Stimulated activated CD8-positive, alpha-beta memory T cell treated with anti-CD3 and anti-CD28 coated beads, Interleukin-7, amount 100 ng/mL, for 1 hour (primary cell): ENCODE measurements at places on chromosomes 7 and 10.

DNA sequence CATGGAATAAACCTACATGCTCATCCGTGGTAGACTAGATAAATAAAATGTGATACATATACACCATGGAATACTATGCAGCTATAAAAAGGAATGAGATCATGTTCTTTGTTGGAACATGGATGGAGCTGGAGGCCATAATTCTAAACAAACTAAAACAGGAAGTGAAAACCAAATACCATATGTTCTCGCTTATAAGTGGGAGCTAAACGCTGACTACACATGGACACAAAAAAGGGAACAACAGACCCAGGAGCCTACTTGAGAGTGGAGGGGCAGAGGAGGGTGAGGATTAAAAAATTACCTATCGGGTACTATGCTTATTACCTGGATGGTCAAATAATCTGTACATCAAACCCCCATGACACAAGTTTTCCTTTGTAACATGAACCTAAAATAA lies 68.7 kb upstream of the SEC61G start:
- DNase-seq, result no peak

DNA sequence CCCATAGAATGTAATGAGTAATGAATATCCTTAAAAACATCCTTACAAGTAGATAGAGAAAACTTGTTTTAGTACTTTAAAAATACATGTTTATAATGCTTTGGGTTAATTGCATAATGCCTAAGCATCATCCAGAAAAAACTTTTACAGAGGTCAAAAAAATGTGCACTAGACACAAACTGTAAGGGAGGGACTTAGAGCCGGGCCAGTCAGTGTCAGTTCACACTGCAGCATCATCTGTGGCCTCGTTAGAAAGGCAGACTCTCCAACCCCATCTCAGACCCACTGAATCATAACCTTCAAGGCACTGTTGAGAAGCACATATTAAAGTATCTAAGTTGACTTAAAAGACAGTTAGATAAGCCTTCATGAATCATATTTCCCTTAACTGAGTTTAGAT lies 230.1 kb upstream of the PRPS1L1 start:
- DNase-seq, result no peak

DNA sequence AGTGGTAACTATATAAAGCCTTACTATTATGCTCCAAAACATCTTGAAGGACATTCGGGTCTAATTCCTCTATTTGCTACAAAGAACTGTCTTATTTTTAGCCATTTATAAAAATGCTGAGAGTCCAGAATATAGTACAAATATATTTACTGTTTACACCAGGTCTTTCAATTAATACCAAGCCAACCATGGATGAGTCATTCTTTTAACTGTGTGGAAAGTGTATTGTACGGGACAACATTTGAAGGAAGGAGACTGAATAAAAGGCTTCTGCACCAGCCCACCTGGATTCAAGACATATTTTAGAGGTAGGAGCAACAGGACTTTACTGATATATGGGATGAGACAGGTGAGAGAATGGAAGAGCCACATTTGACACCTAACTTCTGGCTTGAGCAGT lies 35.4 kb downstream of the MASTL start:
- no peak for DNase-seq

DNA sequence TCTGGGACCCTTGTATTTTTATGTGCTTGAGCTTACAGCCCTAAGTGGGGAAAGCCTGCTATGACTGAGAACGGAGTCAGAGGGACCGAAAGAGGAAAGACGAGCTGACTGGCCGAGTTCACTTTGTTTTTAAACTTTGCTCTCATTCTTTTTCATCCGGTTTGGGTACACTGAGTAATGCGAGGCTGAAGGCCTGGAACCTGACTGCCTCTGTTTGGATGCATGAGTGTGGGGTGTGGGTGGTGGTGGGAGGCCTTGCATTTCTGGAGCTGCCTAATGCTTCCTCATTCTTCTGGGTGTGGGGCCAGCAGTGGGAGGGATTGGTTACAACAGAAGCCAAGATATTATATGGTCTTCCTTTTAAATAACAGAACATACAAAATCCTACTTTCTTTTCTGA lies 155.5 kb downstream of the BUB3 start:
- DNase-seq, result no peak

DNA sequence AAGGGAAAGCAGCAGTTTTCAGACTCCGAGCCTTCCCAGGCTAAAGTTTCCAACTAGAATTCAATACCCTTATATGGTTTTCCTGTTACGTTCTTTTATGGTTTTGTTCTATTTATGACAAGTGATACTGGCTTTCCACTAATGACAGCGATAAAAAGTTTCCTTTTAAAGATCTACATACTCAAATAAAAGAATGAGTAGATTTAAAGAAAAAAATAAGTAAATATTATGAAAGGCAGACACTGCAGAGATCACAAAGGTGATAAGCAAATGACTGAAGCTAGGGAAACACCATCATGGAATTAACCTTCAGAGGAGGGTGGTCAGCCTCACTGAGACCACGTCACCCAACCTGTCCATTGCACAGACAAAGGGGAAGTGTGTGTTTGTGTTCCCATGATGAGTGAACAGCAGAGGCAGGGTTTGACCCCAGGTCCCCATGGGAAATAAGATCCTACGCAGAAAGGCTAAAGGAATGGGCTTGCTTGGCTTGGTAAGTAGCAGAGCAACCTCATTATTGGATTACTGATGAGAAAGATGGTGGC lies 4.0 kb downstream of the VSIR start:
- no peak for DNase-seq

- no peak for DNase-seq
These were observed 2.0 kb upstream of the GATA3 start for GRCh38 chr10:8052341-8052955.

DNA sequence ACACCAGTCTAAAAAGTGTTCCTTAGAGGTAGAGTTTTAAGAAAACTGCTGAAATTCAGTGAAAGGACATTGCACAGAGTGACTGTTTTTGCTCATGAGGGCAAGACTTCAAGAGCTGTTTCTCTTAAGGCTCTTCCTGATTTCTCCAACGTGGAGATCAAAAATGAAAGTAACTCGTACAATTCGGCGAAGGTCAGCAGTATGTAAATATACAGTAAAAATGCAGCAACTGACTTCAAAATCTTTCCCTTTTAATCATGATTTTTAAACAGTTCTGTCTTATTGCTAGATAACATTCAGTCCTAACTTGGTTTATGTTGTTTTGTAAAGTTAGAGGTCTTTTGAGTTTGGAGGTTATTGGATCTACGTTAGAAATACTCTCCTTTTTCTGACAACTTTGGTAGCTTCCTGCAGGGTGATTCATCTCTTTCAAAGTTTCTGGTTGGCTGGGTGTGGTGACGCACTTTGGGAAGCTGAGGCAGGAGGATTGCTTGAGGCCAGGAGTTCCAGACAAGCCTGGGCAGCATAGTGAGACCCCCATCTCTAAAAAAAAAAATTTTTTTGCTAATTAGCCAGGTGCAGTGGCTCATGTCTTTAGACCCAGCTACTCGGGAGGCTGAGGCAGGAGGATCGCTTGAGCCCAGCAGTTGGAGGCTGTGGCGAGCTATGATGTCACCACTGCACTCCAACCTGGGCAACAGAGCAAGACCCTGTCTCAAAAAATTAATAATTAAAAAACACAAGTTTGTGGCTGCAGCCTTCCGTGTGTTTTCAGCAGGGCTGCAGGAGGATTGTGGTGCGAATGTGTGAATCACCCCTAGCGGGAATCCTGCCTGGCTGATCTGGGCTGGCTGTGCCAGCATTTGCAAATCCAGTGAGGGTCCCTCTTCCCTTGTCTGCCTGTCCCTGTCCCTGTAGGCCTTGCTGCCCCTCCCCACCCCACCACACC lies 29.2 kb upstream of the AP5Z1 start:
- DNase-seq, result no peak

- DNase-seq, result no peak
These were observed 6.0 kb upstream of the SLC29A3 start for GRCh38 chr10:71312811-71313789.

DNA sequence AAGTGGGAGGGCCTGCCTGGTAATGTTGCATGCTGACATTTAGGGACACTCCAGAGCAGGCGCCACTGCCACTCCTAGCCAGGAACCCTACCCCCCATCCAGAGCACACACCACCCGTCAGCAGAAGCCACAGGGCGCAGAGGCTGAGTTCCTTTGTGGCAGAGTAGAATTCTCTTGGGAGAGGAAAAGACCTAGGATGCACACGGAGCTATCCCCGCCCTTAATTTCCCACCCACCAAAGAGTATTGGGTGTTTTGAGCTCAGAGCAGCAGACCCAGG lies 702 bp upstream of the INSYN2A start:
- DNase-seq, result no peak

GRCh38 chr7:24617957-24618616 lies 44.8 kb downstream of the PALS2 start:
- DNase-seq, result no peak

DNA sequence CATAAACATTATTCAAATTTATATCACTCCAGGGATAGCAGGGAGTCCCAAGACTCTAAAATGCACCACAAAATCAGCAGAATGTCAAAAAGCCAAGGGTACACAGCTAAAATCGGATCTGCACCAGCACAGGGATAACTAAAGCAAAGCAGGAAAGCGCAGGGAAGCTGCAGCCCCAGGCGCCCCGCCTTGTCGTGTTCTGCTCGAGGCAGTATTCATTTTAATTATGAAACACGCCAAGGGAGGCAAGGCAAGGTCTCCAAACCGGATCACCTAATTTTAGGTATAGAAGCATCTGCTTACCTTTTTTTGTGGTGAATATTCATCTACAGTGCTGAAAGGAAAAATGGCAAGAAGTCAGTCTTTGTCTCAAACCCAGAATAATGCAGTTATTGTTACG lies 199.4 kb downstream of the RAPGEF5 start:
- DNase-seq, result no peak

GRCh38 chr7:46939089-46939488 lies 642.8 kb downstream of the TNS3 start:
- no peak for DNase-seq

GRCh38 chr7:41873741-41874140 lies 170.9 kb upstream of the INHBA start:
- DNase-seq, result no peak

DNA sequence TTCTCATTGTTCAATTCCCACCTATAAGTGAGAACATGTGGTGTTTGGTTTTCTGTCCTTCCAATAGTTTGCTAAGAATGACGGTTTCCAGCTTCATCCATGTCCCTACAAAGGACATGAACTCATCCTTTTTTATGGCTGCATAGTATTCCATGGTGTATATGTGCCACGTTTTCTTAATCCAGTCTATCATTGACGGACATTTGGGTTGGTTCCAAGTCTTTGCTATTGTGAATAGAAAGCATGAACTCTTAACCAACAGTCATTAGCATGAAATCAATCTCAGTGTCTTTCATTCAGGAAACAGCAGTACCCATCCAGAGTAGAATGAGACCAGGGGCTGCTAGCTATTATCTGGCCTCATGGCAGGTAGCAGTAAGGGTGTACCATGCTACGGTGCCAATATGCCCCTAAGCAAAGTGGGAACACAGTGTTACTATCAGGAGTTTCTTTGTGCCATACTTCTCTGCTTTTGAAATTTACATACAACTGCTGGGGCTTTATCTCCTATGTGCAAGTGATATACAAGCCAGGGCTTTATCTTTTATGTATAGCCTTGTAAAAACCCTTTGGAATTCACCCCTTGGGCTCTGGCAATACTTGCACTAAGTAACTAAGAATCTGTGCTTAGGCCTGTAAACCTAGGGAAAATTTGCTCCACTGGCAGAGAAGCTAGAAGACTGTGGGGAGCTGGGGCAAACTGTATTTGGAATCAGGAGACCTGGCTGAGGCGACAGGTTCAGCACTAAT lies 5.4 kb downstream of the PON2 start:
- no peak for DNase-seq

GRCh38 chr7:48179496-48180030 lies 8.3 kb downstream of the ABCA13 start:
- no peak for DNase-seq

DNA sequence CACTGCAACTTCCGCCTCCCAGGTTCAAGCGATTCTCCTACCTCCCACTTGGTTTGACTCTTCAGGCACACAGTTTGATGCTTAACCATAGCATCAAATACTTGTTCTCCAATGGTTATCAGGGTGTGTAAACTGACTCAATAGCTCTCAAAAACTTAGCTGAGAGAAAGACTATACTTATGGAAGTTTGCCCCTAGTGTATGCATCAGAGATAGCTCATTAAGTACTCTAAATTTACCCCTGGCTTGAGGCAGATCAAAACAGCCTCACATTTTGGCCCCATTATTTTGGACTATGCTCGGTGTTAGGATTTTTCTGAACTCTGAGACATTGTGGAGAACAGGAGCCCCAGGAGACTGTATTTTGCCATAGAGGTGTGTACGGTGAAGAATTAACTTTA lies 40.8 kb upstream of the SLC35B4 start:
- DNase-seq, result no peak

DNA sequence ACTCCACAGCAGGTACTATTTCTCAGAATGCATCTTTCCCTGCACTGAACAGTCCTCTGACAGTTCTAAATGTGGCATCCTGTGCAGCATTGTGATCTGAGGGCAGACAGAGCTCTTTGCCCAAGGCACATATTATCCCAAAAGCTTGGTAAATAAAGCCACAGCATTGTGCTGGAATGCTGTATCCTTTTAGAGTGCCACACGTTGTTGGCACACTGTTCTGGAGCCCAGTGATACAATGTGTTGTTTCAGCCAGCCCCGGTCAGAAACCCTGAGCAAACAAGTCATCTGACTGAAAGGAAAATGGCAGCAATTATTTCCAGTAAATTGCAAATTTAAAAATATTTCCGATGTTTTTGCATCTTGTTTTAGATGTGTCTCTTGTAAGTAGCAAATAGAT lies 45.4 kb downstream of the NAMPT start:
- no peak for DNase-seq

GRCh38 chr7:1951159-1951536 lies 281.1 kb downstream of the ELFN1 start:
- DNase-seq, result no peak

- DNase-seq, result no peak
These were observed 26.9 kb downstream of the DNAJB9 start for GRCh38 chr7:108596560-108596959.

DNA sequence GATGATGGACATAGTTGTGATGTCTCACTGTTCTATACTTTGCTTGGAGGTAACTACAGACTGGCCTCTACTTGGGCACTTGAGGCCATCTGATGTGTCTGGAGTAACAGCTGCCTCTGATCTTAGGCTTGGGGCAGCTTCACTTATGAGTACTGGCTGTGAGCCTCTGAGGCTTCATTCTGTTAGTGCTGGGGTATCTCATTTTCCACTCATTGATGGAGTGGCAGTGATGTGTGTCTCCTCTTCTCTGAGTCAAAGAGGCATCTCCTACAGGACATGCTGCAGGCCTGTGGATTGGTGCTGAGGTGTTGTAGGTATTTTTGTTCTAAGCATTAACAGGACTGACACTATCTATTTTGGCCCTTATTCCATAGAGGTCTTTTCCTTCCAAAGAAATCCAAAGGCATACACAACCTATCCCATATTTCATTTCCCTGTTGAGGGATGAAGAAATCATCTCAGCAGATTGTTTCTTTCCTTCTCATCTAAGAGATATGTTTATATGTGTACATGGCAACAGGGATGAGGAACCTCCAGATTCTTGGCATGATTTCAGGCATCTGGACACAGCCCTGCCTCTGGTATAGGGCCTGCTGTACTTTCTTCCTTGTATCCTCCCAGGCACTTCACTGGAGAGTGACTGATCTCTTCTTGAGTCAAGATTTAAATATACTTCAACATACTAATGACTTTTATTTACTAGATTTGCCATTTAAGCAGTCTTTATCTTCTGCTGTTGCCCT lies 65.7 kb upstream of the NOBOX start:
- no peak for DNase-seq

GRCh38 chr7:11427686-11428273 lies 404.2 kb downstream of the THSD7A start:
- DNase-seq, result no peak

GRCh38 chr10:107701943-107702342 lies 537.4 kb upstream of the SORCS1 start:
- DNase-seq, result no peak
